ENCODE measurements at places on chromosomes 12 and 14.

DNA sequence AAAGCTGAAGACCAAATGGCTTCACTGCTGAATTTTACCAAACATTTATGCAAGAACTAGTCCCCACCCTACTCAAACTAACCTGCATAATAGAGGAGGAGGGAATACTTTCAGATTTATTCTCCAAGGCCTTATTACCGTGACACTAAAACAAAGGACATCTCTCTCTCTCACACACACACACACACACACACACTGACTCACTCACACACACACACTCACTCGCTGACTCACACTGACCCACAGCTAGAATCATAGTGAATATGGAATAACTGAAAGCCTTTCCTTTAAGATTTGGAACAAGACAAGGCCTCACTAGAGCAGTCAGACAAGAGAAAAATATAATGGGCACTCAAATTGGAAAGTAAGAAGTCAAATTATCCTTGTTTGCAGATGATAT is 1014.1 kb downstream of the TMTC2 start:
- DNase-seq = no peak

- no peak for DNase-seq
Observed at GRCh38 chr14:80575763-80576162, 364.5 kb upstream of the DIO2 start.

DNA sequence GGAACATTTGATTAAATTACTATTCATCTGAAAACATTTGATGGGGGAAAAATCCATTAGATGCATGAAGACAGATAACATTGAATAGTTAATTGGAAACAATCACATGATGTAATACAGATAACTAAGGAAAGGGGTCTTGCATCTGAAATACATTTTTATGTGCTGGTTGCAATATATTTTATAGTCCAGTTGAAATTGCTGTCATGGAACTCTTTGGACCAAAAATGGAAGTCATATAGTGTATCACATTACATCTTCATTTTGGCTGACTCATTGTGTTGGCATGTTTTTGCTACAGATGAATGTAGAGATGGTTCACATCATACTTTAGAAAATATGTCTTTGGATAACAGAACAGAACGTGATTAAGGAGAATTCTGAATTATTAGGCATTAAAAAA is 43.0 kb upstream of the GNPNAT1 start:
- DNase-seq = peak; percentile 71

DNA sequence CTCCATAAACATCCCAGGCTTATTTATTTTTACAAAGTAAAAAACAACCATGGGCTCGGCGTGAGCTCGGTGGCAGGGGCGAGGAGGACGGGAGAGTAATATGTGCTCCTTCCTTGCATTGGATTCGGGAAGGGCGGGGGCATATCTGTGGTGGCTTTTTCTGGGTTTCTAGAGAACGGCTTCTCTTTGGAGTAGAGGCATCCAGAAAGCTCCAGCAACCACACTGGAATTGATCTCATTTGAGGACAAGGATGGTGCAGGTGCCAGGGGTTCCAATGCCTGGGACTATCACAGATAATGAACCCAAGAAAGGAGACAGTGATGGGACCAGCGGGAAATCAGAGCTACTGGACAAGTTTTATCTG is 18.9 kb downstream of the ADGRD1 start:
- no peak for DNase-seq

GRCh38 chr14:86404989-86405649 is 875.2 kb downstream of the FLRT2 start:
- DNase-seq = no peak

DNA sequence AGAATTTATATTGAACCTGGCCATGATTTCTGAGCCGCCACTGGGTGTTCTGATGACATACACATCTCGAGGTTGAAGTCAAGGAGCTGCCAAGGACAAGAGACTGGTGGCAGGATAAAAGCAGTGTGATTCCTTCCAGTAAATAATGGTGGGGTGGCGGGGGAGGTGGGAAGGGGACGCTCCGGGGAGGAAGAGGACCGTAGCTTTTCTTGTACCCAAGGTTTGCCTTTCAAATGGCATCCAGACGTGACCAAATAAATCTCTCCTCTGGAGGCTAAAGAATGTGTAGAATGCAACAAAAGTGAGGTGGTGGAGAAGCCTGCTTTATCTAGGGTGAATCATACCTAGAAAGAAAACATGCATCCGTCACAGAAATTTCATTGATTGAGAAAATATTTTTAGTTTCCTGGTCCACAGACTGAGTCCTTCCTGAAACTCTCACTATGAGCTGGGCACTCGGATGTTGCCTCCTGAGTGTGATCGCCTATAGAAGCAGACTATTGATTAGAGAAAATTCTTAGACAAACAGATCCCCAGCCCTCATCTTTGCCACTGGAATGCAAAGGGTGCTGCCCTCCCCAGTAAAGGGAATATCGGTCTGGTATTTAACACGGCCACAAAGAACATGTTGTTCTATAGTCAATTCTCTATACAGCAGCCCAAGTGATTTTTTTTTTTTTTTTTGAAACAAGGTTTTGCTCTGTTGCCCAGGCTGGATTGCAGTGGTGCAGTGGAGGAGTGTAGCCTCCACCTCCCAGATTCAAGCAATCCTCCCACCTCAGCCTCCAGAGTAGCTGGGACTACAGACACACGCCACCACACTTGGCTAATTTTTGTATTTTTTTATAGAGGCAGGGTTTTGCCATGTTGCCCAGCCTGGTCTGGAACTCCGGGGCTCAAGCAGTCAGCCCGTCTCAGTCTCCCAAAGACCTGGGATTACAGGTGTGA is 112.1 kb downstream of the DPF3 start:
- no peak for DNase-seq

DNA sequence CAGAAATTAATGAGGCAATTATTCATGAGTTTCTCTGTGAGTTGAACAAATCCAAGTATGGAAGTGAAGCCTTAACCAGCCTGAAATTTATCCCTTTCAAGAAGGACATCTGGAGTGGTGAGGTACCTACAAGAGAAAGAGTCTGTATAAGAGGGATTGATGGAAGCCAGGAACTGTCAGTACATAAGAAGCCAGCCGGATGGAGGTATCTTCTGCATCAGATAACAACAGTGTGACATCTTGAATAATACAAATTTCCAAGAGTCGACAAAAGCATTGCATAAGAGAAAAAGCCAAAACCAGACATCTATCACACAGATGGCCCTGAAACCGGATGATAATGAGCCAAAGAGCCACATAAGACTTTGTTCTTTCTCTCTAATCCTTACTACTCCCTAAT is 781.2 kb downstream of the FLRT2 start:
- no peak for DNase-seq

GRCh38 chr12:80867941-80868340 is 69.8 kb downstream of the LIN7A start:
- DNase-seq = no peak

DNA sequence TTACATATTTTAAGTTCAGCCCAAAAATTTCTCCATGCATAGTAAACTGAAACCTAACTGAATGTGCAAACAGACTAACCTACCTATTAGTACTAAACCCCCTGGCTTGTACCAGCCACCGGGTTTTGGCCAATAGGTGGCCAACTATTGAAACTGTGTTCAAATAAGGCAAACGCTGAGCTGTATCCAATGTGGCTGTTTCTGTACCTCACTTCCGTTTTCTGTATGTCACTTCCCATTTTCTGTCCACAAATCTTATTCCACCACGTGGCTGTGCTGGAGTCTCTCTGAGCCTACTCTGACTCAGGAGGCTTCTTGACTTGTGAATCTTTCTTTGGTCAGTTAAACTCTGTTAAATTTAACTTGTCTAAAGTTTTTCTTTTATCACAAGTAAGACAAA is 6.0 kb upstream of the FBXO34 start:
- DNase-seq = no peak

GRCh38 chr14:46048127-46048526 is 603.5 kb downstream of the RPL10L start:
- peak; percentile 5 for DNase-seq

- no peak for DNase-seq
Observed at GRCh38 chr12:68800294-68800693, 7.7 kb upstream of the MDM2 start.

GRCh38 chr12:116773276-116773731 is 35.2 kb downstream of the RNFT2 start:
- DNase-seq = no peak

DNA sequence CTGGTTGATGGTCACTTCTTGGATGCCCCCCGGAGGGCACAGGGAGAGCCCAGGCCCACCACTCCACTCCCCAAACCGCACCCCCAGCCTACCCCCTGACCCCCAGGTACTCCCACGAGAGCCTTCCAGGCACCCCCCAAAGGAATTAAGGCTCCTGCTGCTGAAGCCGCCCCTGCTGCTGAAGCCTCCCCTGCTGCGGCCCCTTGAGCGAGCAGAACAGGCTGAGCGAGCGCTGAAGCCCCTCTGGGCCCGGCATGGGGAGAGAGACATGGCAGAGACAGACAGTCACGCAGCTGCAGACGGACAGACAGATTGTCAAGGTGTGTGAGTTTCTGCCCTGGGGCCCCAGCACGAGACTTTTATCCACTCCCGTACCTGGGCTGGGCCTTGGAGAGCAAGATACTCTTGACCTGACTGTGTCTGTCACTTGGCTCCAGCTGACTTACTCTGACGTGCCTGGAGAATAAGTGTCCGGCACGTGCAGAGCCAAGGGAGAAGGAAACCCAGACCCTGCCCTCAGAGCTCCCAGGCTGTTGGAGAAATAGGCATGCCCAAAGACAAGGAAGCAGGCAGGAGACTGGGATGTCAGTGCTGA is at the start of gene KRT78:
Gene KRT78, minus strand, starts transcription at position 334 of the 595 bp plus-strand sequence. Its CDS starts 64 bp downstream, at position 270.
- no peak for DNase-seq

GRCh38 chr14:89279649-89280232 is 137.3 kb downstream of the FOXN3 start:
- DNase-seq = no peak

GRCh38 chr14:87830443-87831096 is 162.4 kb downstream of the GALC start:
- no peak for DNase-seq

DNA sequence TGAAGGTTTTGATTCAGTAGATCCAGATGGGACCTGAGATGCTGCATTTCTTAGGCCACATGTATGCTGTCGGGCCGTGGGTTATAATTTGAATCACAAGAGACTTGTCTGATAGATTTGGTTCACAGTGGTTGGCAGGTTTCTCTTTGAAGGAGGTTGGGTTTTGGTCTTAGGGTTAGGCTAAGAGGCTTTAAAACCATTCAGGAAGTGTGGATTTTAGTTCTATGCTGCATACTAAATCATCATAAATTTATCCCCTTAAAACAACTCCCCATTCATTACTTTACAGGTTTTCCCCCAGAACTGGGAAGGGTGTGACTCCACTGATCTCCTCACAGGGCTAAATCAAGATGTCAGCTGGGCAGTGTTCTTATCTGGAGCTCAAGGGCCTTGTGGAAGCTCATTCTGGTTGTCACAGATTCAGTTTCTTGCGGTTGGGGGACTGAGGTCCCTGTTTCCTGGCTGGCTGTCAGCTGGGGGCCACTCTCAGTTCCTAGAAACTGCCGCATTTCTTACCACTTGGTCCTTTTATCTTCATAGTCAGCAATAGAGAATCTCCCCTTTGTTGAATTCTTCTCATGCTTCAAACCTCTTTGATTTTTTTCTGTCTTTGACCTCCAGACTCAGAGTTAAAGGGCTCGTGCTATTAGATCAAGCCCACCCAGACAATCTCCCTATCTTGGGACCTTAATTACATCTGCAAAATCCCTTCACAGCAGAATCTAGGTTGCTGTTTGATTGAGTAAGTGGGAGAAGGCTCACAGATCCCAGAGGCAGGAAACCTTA is 20.6 kb upstream of the PCNX1 start:
- DNase-seq = no peak

DNA sequence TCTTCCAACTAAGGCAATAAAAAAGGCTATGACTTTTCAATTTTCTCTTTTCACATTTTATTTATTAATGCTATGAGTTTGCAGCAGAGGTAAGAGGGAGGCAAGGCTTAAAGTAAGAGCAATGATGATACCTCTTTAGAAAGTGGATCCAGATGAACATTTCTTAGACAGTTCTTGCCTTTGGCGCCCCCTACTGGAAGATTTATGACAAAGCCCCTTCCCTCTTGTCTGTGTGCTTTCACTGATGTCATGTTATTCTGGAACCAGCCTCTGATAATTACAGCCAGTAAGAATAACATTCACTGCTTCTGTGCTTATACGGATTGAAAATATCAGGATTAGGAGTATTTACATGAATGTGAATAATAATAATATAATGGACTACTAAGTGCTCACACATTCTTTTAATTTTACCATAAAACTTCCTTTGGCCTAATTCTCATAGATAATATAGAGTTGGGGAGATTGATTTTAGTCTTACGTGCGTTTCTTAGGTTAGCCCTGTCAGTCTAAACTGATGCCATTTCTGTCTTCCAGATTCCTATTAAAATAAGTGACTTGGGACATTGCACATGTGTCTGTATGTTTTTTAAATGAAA is 1929.9 kb upstream of the SEL1L start:
- peak; percentile 37 for DNase-seq

- DNase-seq = no peak
Observed at GRCh38 chr14:106491851-106492250, 965.5 kb downstream of the TMEM121 start.

- DNase-seq = no peak
Observed at GRCh38 chr12:89153341-89153740, 199.0 kb downstream of the DUSP6 start.

- no peak for DNase-seq
Observed at GRCh38 chr12:129532707-129533499, 370.9 kb downstream of the TMEM132D start.

- no peak for DNase-seq
Observed at GRCh38 chr12:7091660-7092228, 501 bp downstream of the C1R start.

- peak; percentile 72 for DNase-seq
Observed at GRCh38 chr14:21068521-21069387, 1.4 kb upstream of the ARHGEF40 start.

DNA sequence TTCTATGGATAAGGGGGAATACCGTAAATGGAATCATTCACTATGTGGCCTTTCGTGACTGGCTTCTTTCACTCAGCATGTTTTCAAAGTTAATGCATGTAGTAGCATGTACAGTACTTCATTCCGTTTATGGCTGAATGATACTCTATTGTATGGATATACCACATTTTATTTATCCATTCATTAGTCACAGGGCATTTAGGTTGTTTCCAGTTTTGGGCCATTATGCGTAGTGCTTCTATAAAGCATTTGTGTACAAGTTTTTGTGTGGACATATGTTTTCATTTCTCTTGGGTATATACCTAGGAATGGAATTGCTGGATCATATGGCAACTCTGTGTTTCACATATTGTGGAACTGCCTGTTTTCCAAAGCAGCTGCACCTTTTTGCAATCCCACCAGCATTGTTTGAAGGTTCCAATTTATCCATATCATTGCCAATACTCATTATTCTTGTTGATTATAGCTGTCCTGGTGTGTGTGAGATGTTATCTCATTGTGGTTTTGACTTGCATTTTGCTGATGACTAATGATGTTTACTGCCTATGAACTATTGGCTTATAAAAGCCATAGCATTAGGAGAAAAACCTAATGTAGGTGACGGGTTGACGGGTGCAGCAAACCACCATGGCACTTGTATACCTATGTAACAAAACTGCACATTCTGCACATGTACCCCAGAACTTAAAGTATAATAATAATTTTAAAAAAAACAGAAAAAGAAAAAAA is 45.5 kb downstream of the ATF7IP start:
- no peak for DNase-seq

- peak; percentile 88 for DNase-seq
Observed at GRCh38 chr12:3491938-3492792, 1.2 kb downstream of the PRMT8 start.

Data from muscle of back (tissue), 13 donors.